MV-4-11 (cell line): ENCODE measurements at places on chromosomes 5 and 9.

- no peak for DNase-seq
Measured at GRCh38 chr9:78424299-78424698, 127.4 kb downstream of the PSAT1 start.

- DNase-seq = no peak
Measured at GRCh38 chr5:11335881-11336760, 568.1 kb downstream of the CTNND2 start.

GRCh38 chr9:126219648-126220063, 107.0 kb upstream of the MVB12B start:
- DNase-seq = no peak

- DNase-seq = no peak
Measured at GRCh38 chr5:133756036-133756435, 143.7 kb upstream of the FSTL4 start.

- no peak for DNase-seq
Measured at GRCh38 chr5:150442699-150443080, 6.8 kb downstream of the RPS14 start.

DNA sequence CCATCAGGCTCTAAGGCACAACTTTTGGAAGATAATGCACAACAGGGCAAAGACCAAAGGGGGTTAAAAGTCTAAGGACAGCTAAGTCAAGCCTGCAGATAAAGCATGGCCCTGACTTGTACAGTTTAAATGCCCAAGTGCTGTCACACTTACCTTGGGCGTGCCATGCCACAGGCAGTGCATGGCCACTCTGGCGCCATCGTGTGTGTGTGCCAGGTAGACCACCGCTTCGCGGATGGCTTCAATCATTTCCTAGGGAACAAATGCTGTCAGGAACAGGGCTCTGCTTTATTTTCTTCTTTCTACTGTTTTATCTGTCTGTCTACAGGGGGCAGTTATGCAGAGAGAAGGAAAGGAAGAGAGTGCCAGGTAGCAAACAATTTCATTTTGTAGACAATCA, 19.3 kb downstream of the PUM3 start:
- DNase-seq = no peak

GRCh38 chr5:31250201-31250600, 56.7 kb downstream of the CDH6 start:
- DNase-seq = no peak

DNA sequence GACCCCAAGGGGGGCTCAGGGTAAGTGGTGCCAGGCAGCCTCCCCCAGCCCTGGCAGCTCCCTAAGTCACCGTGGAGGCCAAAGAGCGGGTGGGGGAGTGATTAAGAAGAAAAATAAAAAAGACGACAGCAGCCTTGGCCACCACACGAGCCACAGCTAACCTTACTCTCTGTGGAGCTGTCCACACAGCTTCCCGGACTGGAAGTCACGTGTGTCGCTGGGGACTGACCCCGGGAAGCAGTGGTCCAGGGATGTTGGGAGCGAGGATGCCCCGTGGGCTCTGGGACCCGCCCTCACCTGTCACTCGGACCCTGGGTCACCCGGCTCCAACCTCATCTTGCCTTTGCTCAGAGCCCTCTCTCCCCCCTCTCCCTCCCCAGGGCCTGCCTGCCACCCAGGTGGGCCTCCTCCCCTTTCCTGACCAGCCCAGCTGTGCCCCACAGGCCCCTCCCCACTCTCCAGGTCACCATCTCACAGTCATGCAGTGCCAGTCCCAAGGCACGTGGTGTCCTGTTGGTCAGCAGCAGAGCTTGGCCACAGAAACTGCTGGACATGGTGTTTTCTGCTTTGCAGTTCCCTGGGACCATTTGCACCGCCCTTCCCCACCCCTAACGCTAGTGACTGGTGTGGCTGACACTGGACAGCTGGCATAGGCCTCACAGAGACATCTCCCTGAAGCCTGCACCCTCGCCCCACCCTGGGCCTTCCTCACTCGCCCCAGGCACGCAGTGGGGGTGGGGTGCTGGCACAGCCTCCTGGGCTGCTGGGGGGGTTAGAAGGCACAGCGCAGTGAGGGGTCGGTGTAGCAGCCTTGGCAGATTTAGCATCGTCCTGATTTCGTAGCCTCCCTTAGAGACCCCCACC, 9.8 kb upstream of the EXOC3 start:
- no peak for DNase-seq

DNA sequence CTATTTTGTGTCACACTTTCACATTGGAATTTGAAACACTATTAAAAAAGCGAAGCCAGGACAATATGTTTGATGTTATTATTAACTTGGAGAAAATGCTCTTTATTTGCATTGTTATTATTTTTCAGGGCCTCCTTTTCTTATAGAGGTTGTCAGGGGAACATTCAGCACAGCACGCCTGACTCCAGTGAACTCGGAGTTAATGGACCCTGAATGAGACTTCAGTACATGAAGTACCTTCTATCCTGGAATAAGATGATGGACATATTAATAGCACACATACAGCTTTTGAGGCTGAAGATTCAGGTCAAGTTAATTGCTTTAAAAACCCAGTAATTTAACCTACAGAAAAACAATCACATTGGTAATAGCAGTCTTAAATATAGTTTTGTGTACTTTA, 652.9 kb downstream of the SEMA5A start:
- no peak for DNase-seq

GRCh38 chr9:122138560-122139268, 20.9 kb downstream of the NDUFA8 start:
- no peak for DNase-seq

DNA sequence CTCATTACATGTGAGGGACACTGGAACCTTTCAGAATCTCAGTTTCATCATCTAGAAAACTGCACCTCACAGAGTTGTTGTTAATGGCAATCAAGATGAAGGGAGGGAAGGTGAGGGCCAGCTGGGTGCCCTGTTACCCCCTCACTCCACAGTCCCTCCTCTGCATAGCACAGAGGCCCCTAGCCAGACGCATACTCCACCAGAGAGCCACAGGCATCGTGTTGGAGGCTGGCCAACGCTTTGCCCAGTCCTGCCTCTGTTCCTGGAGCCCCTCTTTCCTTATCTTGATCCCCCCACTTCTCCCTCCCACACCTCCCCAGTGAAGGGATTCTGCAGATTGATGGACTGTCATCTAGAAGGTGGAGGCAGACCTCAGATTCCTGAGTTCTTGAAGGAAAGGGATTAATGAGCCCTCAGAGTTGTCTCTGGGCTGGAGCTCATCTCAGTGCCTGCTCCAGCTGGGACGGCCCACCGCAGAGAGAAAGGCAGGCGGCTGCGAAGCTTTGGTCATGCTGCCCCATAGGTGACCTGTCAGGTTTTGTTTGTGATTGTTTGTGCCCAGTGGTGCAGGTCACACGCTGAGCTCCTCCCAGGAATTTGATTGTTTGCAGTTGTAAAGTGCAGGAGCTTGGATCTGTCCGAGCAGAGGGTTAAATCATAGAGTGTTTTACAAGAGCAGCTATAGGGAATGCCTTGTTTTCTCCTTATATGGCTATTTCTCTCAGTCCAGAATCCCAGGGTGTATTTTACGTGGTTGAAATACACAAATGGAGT, 487.3 kb downstream of the CCDC171 start:
- no peak for DNase-seq

DNA sequence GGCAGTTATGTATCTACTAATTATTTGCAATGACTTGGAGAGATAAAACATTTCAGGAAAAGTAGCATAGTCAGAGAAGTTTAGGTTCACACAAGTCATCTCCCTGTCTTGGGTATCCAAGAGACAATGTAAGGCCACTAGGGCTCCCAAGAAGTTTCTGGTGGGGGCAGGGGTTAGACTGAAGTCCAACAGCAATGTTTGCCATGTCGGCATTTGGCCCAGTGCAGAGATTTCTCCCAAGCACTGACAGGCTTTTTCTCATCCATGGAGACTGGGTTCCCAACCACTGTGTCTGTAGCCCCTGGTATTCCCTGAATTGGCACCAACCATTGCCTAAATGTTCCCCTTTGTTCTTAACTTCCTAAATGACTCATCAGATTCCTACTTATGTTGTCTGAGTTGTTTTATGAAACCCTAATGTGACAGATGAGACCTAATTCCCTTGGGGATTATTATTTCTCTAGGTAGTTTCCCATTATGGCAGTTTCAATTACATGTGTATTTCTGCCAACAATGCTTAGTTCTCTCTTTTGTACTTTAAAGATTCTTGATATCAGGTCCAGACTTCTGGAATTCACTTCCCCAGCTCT, 103.6 kb upstream of the EGFLAM start:
- DNase-seq = no peak
